ENCODE measurements at places on chromosomes 6 and 20. TPM values are rescaled to one million over a fixed set of nuclear protein-coding genes. Genes with fewer than 3 reads are reported as not detected.

DNA sequence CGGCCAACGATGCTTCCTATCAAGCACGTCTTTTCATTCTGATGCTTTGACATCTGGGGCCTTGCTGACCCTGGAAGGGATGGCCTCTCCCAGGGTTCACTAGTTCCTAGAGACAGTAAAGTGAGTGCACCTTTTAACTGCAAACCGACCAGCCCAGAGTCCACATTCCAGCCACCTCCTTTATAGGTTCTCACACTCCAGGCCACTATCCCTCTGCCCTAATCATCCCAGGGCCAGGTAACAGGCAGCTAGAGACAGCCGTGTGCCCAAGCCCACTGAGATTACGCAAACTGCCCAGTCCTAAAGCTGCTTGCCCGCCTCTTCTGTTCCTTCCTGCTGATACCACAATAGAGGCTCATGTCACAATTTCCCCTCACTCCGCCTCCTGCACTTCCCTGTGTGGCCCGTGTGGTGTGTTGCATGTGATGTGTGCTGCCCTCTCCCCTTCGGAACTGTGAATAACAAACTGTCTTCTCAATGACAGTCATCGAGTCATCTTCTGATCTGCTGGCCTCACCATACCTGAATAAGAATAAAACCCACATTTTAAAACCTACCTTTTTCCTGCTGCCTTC, 123.7 kb upstream of the EXOC2 start:
- DNase-seq = peak; percentile 51
- H3K27me3 ChIP-seq = no peaks in the 10 kb centered on the region
- H3K4me3 ChIP-seq = no peak overlapping the region
- H3K36me3 ChIP-seq = no peaks in the 10 kb centered on the region

Gene OR2J3
- not detected for total RNA-seq

- no peak overlapping the region for H3K4me3 ChIP-seq
- peaks cover 52% of the 10 kb centered on the region for H3K36me3 ChIP-seq
- no peaks in the 10 kb centered on the region for H3K27me3 ChIP-seq
- no peaks in the 10 kb centered on the region for H3K4me1 ChIP-seq
Observed at GRCh38 chr6:30703011-30703410, 12.2 kb upstream of the NRM start.

GRCh38 chr20:24013953-24014352, 25.4 kb upstream of the GGTLC1 start:
- H3K27me3 ChIP-seq = peaks cover 7% of the 10 kb centered on the region
- no peaks in the 10 kb centered on the region for H3K36me3 ChIP-seq
- H3K27ac ChIP-seq = no peak overlapping the region
- no peak for DNase-seq
- no peaks in the 10 kb centered on the region for H3K4me1 ChIP-seq

DNA sequence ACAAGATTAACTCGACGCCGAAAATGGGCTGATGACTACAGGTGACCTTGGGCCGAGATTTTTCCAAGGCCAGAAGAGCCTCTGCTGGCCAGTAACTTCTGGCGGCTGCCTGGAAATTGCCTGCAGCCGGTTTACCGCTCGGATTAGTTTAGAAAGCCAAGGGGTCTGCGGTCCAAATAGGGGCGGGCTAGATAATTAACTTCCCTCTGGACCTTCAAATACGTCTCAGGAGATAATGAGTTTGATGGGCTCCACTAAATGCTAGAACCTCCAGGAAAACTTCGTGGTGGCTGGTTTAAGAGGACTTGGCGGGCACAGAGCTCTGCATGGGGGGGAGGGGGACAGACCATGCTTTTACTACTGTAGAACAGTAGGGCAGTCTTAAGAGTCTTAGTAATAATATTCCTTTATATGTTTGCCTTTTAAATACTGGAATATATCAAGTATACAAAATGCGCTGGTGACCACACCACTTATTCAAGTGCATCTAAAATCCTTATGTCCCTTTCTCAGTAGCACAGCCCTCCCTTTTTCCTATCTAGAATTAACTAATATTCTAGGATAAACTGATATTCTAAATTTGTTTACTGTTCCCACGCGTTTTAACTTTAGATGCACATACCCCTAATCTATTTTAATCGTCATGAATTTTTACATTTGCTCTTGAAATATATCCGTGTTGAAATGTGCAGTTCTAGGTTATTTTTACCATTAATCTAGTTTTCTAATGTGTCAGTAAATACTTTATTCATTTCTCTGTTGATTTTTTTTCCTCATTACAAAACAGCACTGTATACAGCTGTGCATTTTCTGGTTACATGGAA, 107.5 kb upstream of the PRSS16 start:
- H3K27me3 ChIP-seq = no peaks in the 10 kb centered on the region
- no peak for DNase-seq
- H3K4me1 ChIP-seq = peaks cover 31% of the 10 kb centered on the region
- peak overlapping the region; percentile 90 for H3K27ac ChIP-seq
- peaks cover 4% of the 10 kb centered on the region for H3K36me3 ChIP-seq

All from lower lobe of right lung (tissue), 2 donors.